ENCODE measurements at places on chromosomes 6 and 20. TPM values are rescaled to one million over a fixed set of nuclear protein-coding genes. Genes with fewer than 3 reads are reported as not detected.

DNA sequence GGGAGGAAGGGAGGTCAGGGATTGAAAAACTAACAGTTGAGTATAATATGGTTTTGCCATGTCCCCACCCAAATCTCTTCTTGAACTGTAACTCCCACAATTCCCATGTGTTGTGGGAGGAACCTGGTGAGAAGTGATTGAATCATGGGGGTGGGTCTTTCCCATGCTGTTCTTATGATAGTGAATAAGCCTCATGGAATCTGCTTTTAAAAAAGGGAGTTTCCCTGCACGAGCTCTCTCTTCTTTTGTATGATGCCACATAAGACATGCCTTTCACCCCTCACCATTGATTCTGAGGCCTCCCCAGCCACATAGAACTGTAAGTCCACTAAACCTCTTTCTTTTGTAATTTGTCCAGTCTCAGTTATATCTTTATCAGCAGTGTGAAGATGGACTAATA, 833.4 kb upstream of the MAP3K7 start:
- no peak for DNase-seq

GRCh38 chr6:39088331-39088730, 26.7 kb downstream of the SAYSD1 start:
- peak; percentile 86 for DNase-seq

The GABRR1 gene
- not detected for total RNA-seq

DNA sequence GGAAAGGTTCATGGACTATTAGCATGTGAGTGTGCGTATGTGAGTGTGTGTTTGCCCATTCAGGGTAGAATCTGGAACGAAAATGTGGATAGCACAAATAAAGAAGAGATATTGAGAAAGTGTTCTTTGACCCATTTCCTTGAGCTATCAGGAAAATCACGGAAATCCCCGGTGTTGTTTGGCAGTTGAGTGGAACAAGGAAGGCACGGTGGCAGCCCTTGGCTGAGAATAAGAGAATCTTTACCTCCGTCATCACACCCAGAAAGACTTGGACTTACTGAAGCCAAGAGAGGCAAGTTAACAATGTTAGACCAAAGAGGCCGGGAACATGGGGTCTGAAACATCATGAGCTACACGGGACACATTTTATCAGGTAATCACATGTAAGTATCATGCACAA, 588.9 kb upstream of the BTBD3 start:
- no peak for DNase-seq

DNA sequence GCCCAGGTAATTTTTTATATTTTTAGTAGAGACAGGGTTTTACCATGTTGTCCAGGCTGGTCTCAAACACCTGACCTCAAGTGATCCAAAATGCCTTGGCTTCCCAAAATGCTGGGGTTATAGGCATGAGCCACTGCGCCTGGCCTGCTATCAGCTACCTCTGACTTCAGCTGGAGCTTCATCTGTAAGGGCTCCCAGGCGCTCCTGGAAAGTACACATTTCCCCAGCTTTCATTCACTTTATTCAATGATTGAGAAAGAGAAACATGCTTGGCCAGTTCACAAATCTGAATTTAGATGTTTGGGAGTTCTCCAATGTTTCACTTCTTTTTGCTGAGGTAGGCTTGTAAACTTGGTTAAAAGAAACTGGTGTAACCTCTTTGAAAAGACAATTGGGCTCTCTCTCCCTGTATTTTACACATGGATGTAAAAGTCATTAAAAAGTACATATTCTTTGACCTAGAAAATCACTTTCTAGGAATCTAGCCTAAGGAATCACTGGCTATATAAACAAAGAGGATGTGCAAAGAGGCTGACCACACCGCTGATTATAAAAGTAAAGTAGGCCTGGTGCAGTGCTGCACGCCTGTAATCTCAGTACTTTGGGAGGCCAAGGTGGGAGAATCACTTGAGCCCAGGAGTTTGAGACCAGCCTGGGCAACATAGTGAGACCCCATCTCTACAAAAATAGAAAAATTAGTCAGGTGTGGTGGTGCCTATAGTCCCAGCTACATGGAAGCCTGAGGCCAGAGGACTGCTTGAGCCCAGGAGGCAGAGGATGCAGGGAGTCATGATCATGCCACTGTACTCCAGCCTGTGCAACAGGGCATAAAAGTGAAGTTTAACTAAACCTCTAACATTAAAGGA, 128.9 kb downstream of the BACH2 start:
- DNase-seq: no peak

DNA sequence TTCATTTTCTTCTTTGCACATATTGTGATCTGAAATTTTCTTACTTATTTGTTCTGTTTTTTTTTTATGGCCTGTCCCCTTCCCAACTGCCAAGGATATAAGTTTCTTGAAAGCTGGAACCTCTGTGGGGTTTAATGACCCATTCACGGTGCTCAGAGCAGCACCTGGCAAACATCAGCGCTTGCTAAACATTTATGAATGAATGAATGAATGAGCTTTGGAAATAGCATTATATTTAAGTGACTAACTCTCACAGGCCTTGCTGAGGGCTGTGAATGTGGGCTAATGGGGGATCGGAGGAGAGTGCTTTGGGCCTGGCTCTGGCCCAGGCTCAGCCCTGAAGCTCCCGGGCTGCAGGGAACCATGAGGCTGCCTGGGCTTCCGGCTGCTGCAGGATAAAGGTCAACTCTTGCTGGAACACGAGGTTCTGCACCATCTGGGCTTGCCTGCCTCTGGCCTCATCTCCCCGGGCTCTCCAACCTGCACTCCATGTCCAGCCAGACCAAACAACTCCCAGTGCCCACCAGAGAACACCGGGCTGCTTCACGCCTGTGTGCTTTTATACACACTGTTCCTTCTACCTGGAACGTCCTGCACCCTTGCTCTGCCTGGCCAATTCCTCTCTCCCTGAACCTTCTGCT, 14.6 kb upstream of the ARMC12 start:
- no peak for DNase-seq

GRCh38 chr6:146999766-147000165, 204.5 kb upstream of the STXBP5 start:
- DNase-seq: no peak

DNA sequence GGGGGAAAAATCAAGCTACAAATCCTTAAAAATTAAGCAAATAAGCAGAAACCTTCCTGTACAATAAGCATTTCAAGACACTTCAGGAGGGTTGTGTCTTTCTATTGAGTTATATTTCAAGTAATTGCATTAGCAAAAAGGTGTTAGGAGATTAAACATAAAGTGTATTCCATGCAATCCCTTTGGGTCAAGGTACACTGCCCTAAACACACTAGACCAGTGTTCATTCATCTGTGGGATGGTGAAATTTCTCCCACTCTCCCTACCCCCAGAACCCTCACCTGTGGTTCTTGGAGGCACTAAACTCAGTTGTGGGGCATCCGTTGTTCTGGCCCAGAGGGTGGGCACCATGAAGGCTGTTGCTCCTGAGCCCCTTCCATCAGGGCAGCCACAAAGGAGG, 205.1 kb upstream of the SGK1 start:
- no peak for DNase-seq

DNA sequence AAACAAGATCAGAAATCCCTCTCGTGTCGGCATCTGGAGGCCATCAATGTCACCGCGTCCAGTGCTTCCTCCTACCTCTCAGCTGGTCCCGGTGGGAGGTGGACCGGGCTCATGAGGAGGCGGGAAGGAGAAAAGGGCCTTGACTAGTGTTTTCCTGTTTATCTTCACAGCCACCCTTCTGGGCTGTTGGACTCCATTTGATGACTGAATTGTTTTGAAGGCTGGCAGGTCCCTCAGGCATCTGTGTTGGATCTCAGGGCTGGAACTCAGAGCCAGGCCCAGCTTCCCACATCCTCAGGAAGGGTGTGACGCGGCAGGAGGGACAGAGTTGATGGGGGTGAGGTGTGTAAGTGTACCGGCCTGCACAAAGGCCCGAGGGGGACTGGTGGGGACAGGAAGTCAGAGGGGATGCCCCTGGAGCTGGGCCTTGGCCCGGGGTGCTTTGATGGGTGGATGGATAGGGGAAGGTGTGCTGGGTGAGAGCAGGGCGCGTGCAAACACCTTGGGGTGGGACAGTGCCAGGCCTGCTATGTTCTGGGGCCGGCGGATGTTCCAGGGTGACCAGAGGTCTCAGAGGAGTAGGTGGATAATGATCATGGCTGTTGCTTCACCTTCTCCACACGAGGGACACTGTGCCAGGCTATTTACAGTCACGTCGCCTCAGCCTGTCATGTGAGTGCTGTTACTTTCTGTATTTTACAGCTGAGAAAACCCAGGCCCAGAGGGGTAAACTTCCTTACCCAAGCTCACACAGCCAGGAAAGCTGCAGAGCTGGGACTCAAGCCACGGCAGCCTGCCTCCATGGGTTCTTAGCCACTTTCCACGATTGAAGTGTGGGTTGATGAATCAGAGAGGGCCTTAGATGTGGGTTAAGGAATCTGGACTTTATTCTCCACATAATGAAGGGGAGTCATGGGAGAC, 17.9 kb upstream of the CHMP4B start:
- peak; percentile 60 for DNase-seq

GRCh38 chr6:81722506-81723223, 29.8 kb downstream of the TENT5A start:
- DNase-seq: no peak

DNA sequence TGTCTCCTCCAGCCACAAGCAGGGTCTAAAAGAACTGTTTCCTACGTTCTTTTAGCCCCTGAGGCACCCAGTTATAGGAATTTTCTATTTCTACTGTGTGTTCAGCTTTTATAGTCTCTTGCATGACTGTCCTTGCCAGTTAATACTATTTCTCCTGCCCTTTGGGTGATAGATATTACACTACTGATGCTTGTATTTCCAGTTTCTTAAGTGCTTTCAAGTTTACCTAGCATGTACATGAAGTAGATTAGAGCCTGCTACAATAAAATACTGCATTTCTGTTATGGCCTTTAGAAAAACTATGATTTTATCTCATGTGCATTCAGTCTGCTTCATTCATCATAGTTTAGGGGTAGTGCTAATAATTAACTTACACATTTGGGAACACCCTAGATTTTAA, 89.6 kb downstream of the FOXO3 start:
- DNase-seq: no peak

- DNase-seq: peak; percentile 92
Measured at GRCh38 chr20:47392015-47392720, 35.7 kb upstream of the ZMYND8 start.

The PDYN gene
- not detected for total RNA-seq

GRCh38 chr20:10683537-10683936, 9.7 kb upstream of the JAG1 start:
- no peak for DNase-seq

GRCh38 chr6:42929821-42930360, 611 bp downstream of the CNPY3 start:
- DNase-seq: no peak

DNA sequence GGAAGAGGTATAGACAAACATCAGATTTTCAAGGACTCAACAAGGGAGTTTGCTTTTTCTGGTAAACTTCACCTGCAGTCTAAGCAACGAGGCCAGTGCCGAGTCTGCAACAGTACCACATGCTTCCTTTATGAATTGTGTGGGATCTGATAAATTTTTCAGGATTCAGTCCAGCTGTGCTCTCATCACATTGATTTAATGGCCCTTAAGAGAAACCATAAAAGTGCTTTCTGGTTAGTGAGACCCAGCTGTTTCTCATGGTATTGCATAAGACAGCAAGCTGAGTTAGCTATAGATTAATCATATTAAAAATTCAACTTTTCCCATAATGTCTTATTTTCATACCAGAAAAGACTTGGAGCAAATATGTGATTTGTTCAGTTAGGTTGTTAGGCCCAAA, 291.4 kb downstream of the CENPW start:
- DNase-seq: no peak
